Activated naive CD8-positive, alpha-beta T cell treated with anti-CD3 and anti-CD28 coated beads, Interleukin-2, amount 50 U/mL, for 24 hours (primary cell): ENCODE measurements at places on chromosomes 16 and 17.

DNA sequence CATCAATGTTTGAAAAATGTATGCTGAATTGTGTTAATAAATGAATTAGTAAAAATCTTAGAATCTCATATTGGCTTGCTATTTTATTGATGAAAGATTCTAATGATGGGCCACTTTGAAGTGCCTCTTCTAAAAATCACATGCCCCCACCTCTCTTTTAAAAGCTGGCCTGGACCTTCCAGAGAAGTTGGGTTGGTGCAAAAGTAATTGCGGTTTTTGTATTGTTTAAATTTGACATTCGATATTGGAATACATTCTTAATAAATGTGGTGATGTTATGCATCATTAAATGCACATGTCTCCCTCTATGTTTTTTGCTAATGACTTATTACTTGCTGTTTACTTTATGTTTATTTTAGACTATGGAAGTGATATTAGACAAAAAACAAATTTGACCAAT is 314.6 kb upstream of the C16orf82 start:
- no peaks in the 10 kb centered on the region for H3K36me3 ChIP-seq
- peaks cover 15% of the 10 kb centered on the region for H3K27me3 ChIP-seq
- H3K4me1 ChIP-seq: no peaks in the 10 kb centered on the region
- no peak overlapping the region for H3K27ac ChIP-seq

- no peak for DNase-seq
- H3K27me3 ChIP-seq: no peaks in the 10 kb centered on the region
- H3K27ac ChIP-seq: no peak overlapping the region
- peaks cover 23% of the 10 kb centered on the region for H3K4me1 ChIP-seq
- no peaks in the 10 kb centered on the region for H3K36me3 ChIP-seq
- no peak overlapping the region for H3K4me3 ChIP-seq
These were observed 29.4 kb upstream of the PRKCA start for GRCh38 chr17:66272811-66273585.

DNA sequence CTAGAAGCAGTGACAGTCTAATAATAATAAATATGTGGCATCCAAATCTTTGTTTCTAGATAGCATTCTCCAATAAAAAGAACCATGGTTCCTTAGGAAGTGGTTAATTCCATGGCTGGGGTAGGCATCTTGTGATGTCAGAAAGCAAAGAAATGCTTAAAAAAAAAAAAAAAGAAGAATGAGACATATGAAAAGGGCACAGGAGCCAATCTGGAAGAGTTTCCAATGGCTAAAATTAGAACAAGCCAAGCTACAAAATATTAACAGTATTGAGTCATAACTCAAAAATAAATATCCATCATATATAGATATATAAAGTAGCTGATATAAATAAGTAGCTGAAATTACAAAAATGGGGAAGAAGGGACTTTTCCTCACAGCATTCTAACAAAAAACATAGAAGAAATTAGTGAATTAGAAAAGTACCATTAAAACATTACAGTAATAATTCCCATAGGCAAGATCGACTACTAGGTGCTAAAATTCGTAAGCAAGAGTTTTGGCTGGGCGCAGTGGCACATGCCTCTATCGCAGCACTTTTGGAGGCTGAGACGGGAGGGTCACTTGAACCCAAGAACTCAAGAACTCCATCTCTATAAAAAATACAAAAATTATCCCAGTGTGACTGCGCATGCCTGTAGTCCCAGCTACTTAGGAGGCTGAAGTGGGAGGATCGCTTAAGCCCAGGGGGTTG is 111.3 kb downstream of the TRIM37 start:
- peaks cover 18% of the 10 kb centered on the region for H3K4me1 ChIP-seq
- H3K36me3 ChIP-seq: peaks cover 32% of the 10 kb centered on the region
- no peak overlapping the region for H3K4me3 ChIP-seq

DNA sequence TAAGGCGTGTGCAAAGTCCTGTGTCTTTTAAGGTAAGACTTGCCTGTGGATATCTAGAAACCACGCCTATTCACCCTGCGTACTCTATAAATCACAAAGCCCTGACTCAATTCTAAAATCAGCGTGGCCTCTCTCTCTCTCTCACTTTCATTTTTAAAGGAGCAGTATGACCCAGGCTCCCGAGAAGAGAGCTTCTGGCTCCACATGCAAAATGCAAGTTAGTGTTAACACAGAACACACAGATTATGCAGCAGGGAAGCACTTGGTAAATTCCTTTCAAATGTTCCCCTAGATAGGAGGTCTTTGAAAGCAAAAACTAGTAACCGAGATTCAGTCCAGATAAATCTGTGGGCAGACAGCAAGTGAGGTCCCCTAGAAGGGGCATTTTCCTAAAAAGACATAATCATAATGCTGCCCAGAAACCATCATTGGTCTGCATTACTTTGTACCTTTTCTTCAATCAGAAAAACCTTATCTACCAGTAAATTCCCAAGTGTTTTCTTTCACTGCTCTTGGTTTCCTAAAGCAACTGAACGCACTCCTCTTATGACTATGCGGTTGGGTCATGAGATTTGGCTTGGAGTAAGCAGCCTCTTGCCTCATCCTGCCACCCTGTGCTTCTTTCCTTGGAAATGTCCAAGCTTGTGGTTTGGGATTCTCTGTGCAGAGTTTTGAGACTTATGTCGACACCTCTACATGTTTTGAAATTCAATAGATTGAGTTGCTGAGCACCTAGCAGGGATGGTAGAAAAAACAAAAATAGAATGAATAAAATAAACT is 31.7 kb upstream of the KCNJ2 start:
- peaks cover 6% of the 10 kb centered on the region for H3K27me3 ChIP-seq
- peaks cover 21% of the 10 kb centered on the region for H3K4me1 ChIP-seq
- peak overlapping the region; percentile 49 for H3K4me3 ChIP-seq

- no peak overlapping the region for H3K4me3 ChIP-seq
- no peaks in the 10 kb centered on the region for H3K27me3 ChIP-seq
- no peaks in the 10 kb centered on the region for H3K36me3 ChIP-seq
- no peaks in the 10 kb centered on the region for H3K4me1 ChIP-seq
- DNase-seq: no peak
These were observed 368.8 kb downstream of the SEC14L1 start for GRCh38 chr17:77509599-77509998.

DNA sequence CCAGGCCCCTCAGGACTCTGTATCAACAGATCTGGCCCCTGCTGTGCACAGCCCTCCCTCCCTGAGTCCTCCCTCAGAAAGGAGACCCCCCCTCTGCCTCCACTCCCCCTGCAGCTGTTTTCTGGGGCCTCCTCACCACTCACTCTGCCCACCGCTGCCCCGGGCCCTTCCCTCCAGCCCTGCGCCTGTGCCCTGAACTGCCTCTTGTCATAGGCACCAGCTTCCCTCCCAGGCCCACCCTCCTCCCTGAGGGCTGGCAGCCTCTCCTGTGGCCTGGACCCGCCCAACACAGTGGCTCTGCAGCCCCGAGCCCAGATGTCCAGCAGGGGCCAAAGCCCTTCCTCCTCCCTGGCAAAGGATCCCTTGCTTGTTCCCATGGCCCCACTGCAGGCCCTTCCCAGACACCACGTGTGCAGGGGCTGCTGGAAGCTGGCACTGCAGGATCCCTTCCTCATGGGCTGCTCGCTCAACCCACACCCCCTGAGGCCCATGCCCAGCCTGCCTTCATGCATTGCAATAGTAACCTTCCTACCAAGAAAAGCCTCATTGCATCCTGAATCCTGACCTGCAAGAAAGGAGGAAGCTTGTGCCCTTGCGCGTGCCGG is 25.8 kb downstream of the GNPTG start:
- peaks cover 3% of the 10 kb centered on the region for H3K36me3 ChIP-seq
- no peaks in the 10 kb centered on the region for H3K27me3 ChIP-seq
- no peak for DNase-seq
- peak overlapping the region; percentile 89 for H3K4me3 ChIP-seq

GRCh38 chr17:3007651-3008121 is 55.7 kb downstream of the OR1D5 start:
- no peaks in the 10 kb centered on the region for H3K36me3 ChIP-seq
- peaks cover 20% of the 10 kb centered on the region for H3K4me1 ChIP-seq
- H3K27me3 ChIP-seq: no peaks in the 10 kb centered on the region
- no peak overlapping the region for H3K27ac ChIP-seq
- no peak overlapping the region for H3K4me3 ChIP-seq

DNA sequence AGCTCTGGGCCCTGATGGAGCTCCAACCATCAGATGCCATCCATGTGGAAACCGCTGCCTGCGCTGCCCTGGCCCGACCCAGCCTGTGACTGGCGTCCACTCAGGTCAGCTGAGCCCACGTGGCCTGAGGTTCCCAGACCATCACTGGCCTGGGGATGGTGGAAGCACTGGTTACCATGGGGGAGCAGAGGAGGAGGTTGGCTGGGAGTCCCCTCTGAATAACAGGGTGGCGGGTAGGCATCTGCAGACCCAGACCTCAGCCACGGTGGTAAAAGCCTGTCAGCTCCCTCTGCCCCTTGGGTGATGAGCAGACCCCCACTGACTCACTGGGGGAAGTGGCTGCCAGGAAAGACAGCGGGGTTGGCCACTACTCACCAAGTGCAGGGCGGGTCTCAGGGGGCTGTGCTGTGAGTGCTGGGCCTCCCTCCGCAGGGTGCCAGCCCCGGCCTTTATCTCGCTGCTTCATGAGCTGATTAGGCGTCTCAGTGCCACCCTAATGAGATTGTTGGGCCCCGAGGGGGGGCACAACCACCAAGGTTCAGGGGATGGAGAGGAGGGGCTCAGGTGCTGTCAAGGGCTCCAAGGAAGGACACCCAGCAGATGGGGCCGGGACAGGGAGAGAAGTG is at the start of gene PDE6G:
Gene PDE6G (minus strand): TSS at position 425 of the 626 bp plus-strand sequence. CDS start 3,237 bp downstream, outside the sequence.
- H3K27me3 ChIP-seq: no peaks in the 10 kb centered on the region
- H3K4me3 ChIP-seq: no peak within 1 kb of the TSS

- H3K27ac ChIP-seq: no peak overlapping the region
- no peaks in the 10 kb centered on the region for H3K27me3 ChIP-seq
- H3K4me1 ChIP-seq: peaks cover 46% of the 10 kb centered on the region
- peaks cover 44% of the 10 kb centered on the region for H3K36me3 ChIP-seq
- H3K4me3 ChIP-seq: no peak overlapping the region
- no peak for DNase-seq
These were observed 70.8 kb upstream of the TRAP1 start for GRCh38 chr16:3787924-3788661.

DNA sequence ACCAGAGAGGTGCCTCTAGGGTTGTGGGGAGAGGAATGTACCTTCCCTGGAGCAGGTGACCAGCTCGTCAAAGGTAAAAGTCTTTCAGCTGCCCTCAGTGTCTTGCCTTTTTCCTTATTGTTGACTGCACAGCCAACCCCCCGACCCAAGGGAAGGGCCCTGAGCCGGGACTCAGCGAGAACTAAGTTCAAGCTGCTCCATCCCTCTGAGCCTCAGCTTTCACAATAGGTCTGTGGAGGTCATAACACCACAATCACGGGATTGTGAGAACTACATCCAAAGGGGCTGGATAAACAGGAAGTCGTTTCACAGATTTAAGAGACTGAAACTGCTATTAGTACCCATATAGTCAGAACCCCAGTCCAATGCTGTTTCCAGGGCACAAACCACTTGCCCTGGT is 2.6 kb upstream of the KRT36 start:
- H3K4me1 ChIP-seq: peaks cover 11% of the 10 kb centered on the region
- H3K36me3 ChIP-seq: no peaks in the 10 kb centered on the region
- no peak overlapping the region for H3K4me3 ChIP-seq
- DNase-seq: no peak

DNA sequence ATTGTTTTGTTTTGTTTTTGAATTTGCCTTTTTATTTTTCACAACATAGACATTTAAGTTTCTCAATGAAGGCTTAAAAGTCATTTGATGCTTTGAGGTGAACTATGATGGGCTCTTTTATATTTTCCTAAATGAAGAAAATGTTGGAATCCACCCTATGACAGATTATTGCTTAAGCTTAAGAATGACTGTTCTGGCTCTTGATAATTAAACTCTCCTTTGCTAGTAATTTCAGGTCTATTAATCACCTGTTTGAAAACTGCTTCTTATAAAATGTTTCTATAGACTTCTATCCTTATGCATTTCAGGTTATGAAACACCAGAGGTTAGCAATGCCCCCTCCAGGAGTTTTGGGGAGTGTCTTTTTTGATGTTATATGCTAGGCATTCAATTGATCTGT is 424.1 kb upstream of the DYNLRB2 start:
- no peak for DNase-seq
- H3K27ac ChIP-seq: no peak overlapping the region
- H3K4me3 ChIP-seq: no peak overlapping the region

DNA sequence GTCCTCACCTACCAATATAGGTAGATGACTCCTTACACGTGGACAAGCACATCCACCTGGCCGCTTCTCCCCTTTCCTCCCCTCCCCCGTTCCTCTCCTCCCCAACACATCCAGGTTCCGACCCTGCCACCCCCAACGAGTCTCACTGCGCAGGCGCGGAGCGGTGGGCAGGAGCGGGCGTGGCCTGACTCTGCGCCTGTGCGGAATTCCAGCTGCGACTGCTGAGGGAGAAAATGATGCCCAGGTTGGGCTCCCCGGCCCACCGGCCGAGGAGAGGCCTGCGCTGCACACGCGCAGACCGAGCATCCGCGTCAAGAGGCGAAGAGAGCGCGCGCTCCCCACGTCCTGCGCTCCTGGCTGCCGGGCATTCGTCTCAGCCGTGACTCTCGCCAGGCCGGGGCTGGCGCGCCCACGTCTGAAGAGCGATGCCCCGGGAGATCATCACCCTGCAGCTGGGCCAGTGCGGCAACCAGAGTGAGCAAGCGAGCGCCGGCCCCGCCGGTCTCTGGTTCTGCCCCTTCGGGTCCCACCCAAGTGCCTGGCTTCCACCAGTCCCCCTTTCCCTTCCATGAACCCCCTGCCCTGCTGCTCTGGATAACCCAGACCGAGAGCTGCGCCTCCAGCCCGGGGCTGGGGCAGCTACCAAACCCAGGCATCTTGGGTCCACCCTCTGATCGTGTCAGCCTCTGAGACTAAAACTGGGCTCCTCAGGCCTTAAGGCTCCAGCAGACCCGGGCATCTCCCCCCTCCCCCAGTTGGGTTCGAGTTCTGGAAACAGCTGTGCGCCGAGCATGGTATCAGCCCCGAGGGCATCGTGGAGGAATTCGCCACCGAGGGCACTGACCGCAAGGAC is at the start of gene TUBG2:
Gene TUBG2 (plus strand): TSS at position 206 of the 853 bp plus-strand sequence. CDS start 220 bp downstream, at position 426.
- H3K27ac ChIP-seq: peak within 1 kb of the TSS; percentile 89
- H3K27me3 ChIP-seq: peaks cover 8% of the 10 kb centered on the region
- H3K36me3 ChIP-seq: peaks cover 5% of the 10 kb centered on the region
- peak; percentile 84 for DNase-seq

GRCh38 chr16:58768145-58768544 is 34.0 kb upstream of the GOT2 start:
- DNase-seq: no peak
- no peak overlapping the region for H3K4me3 ChIP-seq
- H3K27me3 ChIP-seq: peaks cover 9% of the 10 kb centered on the region
- H3K27ac ChIP-seq: no peak overlapping the region
- H3K4me1 ChIP-seq: no peaks in the 10 kb centered on the region

DNA sequence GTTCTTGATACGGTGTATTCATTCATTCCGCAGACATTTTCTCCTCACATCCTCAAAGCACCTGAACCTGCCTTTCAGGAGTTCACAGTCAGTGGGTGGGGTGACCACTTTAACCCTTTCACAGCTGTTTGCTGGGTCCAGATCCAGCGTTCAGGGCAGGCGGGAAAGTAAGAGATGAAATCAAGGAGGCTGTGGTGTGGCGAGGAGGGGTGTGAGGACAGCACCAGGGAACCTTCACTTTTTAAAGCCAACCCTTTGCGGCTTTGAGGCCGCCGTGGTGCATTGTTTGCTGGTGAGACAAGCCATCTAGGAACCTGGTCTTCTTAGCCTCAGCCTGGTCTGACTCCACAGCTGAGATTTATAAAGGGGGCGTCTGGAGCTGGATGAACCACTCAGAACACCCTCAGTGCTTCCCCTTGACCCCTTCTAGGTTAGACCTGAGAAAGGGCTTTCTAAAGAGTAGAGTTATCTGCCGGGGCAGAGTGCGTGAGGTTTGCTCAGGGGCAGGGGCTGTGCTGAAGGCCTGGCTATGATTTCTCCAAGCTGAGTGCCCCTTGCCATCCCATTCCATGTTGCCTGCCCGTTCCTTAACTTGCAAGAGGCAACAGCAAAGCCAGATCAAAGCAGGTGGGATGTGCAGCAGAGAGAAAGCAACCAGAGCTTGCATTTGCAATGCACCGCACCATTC is 933 bp downstream of the CCR7 start:
- no peaks in the 10 kb centered on the region for H3K27me3 ChIP-seq
- H3K27ac ChIP-seq: peak overlapping the region; percentile 98
- peak; percentile 64 for DNase-seq
- peak overlapping the region; percentile 98 for H3K4me3 ChIP-seq
- peaks cover 84% of the 10 kb centered on the region for H3K4me1 ChIP-seq
